Activated naive CD4-positive, alpha-beta T cell (primary cell): ENCODE measurements at places on chromosomes 2 and 18.

GRCh38 chr2:136185981-136186776, 68.2 kb upstream of the CXCR4 start:
- no peak for DNase-seq

GRCh38 chr2:1766851-1767811, 22.8 kb upstream of the PXDN start:
- DNase-seq: no peak

DNA sequence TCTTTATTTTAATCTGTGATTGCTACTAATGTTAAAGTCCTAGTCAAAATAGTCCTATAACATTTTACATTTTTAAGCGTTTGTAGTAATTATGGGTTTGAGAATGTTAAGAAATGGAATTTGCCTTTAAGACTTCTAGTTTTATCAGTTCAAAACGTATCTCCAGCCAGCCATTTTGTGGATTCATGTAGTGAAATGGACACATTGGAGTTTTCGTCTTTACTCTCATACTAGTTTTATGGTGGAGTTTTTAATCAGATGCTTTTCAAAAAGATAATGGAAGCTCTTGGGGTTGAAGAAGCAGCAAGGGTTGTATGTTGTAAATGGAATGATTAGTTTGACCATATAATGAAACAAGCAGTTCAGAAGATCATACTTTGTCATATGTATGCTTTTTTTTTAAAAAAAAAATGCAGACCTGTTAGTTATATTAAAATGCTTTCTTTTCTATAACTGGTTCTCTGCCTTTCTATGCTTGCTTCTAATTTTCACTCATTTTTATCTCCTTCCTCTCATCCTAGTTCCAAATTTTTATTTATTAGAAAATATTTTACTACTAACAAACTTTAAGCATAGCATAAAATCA, 16.6 kb downstream of the VAPA start:
- DNase-seq: no peak

DNA sequence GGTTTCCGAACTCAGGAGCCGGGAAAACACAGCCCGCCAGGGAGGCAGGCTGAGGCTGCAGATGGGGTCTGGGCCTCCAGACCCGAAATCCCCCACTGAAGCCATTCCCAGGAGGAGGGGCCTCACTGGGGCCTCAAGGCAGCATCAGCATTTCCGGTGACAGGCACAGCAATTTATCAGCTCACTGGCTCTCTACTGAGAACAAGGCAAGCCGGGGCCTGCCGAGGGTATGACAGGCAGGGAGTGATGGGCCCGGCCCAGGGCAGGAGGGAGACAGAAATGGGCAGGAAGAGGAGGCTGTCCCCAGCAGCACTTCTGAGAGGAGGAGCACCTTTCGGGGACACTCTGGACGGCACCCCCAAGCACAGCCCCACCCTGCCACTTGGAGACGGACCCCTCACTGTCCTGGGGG, 12.5 kb downstream of the SDC1 start:
- DNase-seq: no peak

- DNase-seq: no peak
These were observed 809.2 kb downstream of the CNTNAP5 start for GRCh38 chr2:124834331-124834730.

- no peak for DNase-seq
These were observed 98.7 kb upstream of the VWC2L start for GRCh38 chr2:214311931-214312749.

DNA sequence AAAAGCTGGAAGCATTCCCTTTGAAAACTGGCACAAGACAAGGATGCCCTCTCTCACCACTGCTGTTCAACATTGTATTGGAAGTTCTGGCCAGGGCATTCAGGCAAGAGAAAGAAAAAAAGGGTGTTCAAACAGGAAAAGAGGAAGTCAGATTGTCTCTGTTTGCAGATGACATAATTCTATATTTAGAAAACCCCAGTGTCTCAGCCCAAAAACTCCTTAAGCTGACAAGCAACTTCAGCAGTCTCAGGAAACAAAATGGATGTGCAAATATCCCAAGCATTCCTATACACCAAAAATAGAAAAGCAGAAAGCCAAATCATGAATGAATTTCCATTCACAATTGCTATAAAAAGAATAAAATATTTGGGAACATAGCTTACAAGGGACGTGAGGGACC, 11.1 kb downstream of the SLC8A1 start:
- DNase-seq: no peak

DNA sequence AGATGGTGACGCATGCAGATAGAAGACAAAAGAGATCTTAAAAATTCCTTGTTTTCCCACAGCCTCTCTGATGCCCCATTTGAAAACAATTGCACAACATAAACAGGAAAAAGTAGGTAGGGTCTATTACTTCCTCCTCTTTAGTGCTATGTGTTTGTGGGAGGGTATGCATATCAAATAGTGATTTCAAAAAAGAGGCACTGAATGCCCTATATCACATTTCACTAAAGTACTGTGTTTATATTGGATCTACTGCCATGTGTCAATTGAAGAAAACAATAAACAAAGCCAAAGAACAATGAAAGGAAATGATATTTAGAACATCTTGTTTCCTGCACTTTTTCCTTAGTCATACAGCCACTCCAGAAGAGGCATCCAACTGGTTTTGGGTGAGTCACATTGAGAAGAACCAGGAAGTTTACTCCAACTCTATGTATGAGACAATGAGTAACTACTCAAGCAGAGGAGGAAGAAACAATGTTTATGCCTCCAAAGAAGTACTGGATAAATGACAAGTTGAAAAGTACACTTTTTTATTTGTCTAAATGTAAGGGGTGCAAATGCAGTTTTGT, 583.6 kb downstream of the FBXO15 start:
- no peak for DNase-seq

DNA sequence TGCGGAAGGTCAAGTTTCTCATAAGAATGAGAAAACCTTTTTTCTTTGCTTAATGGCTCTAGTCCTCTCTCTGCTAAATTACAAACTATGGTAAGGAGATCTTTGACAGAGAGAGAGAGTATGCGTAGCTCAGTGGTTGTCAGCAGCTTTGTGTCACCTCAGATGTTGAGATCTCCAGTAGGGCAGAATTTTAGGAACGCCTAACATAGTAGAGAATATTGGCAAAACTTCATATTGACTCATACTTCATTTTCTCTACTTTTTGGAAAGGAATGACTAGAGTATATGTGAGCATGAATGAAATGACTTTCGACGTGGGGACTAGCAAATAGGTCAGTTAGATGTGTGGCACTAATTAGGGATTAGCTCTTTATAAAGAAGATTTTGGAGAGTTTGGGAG, 64.0 kb downstream of the WDR7 start:
- no peak for DNase-seq

DNA sequence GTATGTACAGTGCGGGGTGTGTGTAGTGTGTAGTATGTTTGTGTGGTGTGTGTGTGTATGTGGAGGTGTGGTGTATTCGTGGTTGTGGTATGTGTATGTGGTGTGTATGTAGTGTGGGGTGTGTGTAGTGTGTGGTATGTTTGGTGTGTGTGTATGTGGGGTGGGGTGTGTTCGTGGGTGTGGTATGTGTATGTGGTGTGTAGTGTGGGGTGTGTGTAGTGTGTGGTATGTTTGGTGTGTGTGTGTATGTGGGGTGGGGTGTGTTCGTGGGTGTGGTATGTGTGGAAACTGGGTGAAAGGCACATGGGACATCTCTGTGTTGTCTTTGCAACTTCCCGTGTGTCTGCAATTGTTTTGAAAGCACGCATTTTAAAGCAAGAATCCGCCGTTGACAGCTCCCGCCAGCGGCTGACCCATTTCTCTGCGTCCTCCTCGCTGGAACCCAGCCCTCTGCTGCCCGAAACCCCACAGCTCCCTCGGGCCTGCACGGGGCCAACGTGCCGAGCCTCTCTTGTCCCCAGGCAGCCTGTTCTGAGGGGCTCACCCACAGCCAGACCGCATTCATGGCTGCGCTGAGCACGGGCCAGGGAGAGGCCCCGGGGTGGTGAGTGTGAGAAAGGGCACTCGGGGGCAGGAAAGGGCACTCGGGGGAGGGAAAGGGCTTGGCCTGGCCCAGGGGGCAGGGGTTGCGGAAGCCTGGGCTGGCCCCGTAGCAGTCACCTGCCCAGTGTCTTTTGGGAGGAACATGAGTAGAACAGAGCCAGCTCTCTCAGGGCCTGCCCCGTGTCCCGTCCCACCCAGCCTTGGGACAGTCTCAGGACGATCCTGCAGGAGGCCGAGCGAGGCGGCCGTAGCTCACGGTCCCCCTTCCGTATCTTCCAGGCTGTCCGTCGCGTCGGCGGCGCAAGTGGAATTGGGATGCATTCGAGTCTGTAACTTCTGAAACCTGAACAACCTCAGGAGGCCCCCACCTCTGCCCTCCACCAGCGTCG, 61.4 kb downstream of the TWIST2 start:
- no peak for DNase-seq

DNA sequence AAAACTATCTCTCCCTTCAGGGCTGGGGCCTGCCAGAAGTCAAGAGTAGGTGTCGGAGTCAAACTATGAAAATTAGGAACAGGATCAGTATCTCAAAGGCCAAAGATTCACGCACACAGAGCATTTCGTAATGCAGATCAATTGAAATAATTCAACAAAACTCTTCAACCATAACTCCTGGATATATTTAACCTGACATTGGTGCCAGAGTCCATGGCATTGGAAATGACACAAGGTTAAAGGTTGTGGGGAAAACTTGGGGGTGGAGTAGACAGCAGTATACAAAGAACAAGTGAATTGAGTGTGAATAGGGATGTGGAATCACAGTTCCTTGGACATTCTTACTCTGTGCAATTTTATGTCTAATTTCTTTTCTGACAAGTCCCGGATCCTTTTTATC, 788.0 kb upstream of the GYPC start:
- DNase-seq: no peak

DNA sequence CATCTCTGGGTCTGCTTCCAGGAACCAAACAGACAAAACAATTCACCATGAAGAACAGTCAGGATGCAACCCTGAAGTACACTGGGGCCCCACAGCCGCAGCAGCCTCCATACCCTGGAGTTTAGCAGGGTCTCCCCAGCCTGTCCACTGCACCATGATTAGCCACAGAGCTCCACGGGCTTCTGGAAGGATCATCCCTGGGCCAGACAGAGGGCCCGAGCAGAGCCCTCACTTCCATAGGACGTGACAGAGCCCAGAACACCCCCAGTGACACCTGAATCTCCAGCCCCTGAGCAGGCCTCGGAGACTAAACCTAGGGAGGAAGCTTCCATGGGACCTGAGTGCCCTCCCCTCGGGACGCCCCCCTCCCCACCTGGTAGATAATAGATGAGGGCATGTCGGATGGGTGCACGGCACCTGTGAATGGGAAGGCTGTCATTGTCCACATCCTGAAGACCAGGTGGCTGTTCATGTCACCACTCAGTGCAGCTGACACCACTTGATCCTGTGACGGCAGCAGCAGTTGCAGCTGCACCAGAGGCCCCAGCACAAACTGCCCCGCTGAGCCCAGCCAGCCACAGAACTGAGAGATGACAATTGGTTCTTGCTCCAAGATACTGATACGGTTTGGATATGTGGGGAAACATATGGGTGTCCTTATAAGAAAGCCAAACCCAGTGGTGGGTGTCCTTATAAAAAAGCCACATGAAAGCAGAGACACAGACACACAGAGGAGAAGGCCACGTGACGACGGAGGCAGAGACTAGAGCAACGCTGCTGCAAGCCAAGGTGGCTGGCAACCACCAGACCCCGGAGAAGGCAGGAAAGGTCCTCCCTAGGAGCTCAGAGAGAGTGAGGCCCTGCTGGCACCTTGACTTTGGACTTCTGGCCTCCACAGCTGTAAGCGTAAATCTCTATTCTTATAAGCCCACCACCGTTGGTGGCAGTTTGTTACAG, 23.2 kb downstream of the KIF1A start:
- DNase-seq: no peak

- no peak for DNase-seq
These were observed 287.5 kb upstream of the PARD3B start for GRCh38 chr2:204257781-204258180.

- DNase-seq: no peak
These were observed 10.4 kb upstream of the DOCK10 start for GRCh38 chr2:225052703-225053102.

DNA sequence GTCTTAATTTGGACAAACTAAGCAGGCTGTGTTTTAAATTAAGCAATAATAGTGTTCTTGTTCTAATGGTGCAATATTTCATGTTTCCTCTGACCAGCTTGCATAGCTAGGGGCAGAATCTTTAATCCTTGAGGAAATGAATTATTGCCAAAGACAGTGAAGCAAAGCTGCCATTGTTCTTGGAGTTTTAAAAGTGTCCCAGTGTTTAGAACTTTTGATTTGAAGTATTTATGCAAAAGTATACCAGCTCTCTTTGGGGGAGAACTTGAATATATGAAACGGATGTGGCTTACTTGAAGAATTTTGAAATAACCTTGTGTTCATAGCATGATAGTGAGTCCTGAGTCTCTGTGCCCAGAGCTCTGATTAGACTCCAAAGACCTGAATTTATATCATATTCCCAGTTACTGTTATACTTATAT, 33.4 kb downstream of the ITGA6 start:
- DNase-seq: no peak

- no peak for DNase-seq
These were observed 134.2 kb downstream of the RIF1 start for GRCh38 chr2:151543876-151544275.

DNA sequence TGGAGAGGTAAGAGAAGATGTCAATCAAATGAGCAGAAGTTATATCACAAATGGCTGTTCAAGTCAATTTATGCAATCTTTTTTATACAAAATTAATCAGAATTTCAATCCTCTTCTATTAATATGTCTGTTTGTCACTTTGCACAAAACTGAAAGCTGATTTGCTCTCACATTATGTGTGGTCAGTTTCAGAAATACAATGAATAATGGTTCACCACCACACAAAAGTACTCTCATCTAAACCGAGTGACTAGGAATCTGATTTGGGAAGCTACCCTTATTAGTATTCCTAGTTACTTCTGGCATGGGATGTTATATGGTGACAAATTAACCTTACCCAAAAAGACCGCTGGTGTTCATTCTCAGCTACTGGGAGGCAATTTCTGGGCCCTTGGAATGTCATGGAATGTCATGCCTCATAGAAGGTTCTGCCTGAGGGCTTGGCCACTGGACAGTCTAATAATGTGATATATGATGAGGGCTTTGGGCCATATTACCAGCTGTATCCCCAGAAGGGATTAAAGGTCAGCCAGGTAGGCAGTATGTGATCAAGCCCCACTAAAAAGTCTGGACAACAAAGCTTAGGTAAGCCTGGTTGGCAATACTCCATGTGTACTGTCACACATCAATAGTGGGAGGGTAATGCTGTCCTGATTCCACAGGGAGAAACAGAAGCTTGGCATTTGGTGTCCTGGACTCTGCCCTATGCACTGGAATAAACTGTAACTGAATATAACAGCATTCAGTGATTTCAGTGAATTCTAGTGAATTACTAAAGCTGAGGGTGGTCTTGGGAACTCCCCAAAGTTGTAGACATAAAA, 113.2 kb downstream of the PIGN start:
- no peak for DNase-seq

GRCh38 chr2:136207030-136207623, 89.2 kb upstream of the CXCR4 start:
- DNase-seq: no peak

DNA sequence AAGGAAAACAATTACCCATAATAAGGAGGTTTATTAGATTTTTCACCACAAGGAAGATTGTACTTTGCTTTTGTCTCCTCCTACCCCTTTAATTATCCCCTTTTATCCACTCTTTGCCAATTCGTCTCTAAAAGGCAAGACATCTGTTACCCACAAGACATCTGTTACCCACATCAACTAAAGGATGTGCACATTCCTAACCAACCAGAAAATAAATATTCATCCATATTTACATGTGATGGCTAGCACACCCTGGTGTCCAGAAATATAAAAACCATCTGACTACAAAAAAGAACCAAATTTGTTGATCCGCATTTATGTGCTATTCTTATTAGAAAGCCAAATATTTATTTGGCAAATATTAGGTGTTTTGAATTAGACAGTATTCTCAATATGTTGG, 35.7 kb downstream of the ACVR1C start:
- no peak for DNase-seq
